Mucosa of gallbladder (tissue), 1 donor: ENCODE measurements at places on chromosomes 1 and 21.
A peak's percentile ranks its signal among the peaks of the same experiment; 100 is the strongest.

GRCh38 chr1:41135196-41135947 lies 106.7 kb downstream of the SCMH1 start:
- DNase-seq = no peak

DNA sequence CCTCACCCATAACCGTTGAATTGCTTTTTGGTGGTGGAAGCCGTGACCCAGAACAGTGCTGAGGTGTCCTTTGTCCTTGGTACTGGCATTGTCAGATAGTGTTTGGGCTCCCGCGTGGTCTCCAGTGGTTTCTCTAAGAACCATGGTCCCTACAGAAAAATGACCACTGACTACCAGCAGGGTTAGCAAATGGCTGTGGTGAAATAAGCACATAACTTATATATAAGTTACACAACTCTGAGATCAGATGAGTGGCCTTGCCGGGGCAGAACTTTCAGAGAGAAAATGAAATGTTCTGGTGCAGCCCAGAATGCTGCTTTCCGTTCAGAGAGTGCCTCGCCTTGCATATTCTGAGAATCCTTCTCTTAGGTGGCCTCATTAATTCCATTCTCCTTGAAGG lies 5.0 kb downstream of the SLC37A1 start:
- no peak for DNase-seq

GRCh38 chr1:198771563-198772153 lies 132.8 kb downstream of the PTPRC start:
- DNase-seq = no peak

DNA sequence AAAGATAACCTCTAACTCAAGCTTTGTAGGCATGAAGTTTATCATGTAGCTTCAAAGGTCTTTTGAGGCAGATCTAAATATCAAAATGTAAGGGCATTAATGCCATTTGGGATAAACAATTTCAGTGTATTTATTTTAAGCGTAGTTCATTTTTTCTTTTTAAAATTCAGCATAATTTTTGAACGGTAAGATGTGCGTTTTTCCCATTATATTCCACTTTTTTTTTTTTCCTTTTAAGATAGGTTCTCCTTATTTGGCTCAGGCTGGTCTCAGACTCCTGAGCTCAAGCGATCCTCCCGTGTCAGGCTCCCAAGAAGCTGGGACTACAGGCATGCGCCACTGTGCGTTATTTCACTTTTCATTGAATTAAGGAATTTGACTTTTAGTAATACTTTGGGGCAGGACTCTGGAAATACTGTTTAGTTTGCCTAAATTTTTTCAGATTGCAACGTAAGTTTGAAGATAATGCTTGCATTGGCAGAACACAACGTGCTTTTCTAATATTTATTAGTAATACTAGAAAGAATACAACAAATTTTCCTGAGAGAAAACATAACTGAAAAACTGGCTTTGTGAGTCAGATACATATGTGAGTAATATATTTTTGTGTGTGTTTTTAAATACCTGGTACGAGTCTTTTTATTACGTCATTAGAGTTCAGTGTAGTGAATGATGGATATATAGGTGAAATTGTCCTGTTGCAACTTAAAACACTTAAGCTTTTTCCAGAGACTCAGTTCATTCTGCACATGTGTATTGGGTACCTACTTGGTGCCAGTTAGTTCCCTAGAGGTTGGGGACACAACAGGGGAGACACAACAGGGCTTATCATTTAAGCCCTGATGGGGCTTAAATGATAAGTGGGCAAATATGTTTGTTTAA lies 2.2 kb downstream of the RALGPS2 start:
- DNase-seq = no peak

- no peak for DNase-seq
Measured at GRCh38 chr1:97108179-97108578, 386.6 kb downstream of the PTBP2 start.

DNA sequence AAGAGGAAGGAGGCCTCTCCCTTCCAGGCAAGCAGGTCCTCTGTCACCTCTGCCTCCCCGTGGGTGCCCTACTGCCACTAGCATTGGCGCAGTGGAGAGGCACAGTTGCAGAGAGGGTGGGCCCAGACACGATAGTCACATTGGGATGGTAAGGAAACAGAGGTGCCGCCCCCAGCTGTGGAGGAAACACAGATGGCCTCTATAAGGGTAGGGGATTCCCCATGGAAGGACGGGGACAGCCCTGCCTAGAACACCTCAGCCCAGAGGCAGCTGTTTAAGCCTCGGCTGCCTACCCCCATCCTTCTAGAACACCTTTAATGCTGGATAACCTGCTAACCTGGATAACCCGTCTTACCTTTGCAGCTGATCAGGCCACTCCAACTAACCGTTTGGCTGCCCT lies 65.7 kb upstream of the CNTN2 start:
- no peak for DNase-seq

DNA sequence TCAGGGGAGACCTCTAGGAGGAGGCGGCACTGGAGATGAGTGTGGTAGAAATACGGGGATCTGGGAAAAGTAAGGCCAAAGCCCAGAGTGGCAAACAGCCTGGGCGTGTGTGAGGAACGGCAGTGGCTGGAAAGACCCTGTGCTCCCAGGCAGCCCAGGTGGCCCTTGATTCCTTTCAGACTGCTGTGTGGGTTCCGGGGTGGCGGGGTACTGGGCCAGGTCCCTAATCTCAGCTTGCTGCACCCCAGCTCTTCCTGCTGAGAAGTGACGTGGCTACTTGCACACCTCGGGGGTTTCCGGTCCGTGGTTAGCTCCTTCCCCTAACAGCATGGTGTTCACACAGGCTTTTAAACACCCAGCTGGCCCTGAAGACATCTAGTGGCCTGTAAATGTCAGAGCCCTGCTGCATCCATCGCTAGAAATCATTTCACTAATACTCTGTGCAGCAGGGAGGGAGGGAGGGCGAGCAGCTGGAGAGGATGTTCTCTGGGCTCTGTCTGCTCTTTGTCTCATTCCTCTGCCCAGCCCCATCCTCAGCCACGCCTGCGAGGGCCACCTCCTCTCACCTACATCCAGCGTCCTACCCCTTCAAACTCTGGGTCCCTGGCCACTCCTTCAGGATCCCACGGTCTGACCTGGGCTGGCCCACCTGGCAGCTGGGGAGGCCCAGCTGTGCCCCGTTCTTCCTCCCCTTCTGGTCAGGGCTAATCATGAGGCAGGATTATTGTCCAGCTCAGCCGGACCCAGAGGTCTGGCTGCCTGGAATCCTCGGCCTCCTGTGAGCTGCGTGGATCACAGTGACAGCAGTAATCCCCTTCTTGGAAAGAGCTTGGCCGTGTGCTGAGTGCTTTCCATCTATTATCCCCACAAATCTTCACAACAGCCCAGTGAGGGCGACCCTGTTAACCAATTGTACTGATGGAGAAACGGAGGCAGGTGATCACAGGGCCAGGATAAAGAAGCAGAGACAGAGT lies 7.2 kb downstream of the ZDHHC18 start:
- peak; percentile 44 for DNase-seq

- no peak for DNase-seq
Measured at GRCh38 chr1:154349121-154349520, 23.8 kb downstream of the ATP8B2 start.

GRCh38 chr1:57272150-57272549 lies 151.7 kb downstream of the DAB1 start:
- no peak for DNase-seq

DNA sequence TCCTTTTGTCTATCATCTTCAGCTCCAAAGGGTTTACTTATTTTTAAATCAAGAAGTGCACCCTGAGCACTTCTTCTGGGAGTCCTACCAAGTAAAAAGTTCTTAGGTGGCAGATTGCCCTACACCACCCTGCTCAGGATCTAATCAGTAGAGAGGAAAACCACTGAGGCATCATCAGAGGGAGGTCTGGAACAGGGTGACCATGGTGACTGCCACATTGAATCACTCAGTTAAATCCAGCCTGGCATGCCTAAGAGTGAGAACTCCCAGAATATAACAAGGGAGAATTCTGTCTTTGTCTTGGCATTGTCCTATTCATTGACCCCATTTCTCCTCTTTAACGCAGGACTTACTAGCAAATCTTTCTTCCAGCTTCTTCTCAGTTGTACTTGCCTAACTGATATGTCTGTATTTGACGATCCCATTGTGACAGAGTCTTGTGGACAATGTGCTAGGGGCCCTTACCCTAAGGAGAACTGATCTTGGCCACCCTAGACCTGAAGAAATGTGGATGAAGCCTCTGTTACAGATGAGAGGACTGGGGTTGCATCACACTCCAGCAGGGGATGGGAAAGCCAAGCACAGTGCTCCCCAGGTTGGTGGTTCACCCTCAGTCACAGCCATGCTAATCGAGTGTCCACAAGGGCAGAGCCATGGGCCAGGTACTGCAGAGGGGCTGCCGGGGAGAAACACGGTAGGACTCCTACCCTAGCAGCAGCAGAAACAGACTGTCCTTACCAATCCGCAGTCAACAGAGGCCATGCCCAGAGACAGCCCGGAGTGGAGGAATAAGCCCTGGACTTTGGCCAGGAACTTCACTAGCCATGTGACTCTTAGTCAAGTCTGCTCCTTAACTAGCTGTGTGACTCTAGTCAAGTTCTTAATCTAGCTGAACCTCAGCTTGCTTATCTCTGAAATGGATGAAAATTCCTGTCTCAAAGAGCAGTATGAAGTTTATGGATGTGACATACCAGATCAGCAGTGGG lies 15.4 kb downstream of the PKP1 start:
- DNase-seq = peak; percentile 50

DNA sequence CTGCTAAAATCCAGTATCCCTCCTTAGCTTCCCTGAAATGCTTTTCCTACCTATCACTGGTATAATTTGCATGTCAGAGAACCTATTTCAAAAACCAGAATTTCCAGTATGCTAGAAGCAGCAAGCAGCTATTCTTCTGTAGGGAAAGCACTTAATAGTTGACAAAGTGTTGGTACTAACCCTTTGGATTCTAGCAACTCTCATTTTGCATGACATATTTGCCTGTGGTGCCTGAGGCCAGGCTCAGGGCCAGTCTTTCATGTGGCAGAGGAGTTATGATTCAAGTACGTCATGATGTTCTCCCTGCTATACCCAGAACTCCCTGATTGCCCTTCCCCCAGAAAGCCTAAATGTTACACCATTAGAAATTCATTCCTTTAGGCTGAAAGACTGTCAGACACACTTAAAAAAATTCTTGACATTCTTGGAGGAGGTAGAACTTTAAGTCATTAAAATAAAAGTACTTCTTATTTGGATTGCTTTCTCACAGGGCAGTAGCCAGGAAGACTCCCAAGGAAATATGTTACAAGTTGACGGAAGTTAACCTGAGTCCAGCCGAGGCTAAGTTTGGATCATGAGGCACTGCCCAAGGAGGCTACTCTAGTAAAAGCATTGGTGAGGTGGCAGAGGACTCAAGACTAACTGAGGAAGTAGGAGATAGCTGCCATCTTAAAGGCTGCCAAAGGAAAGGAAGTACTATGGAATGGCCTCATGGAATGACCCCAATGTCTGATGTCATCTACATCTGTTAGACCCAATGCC lies 298.4 kb upstream of the SPAG17 start:
- DNase-seq = no peak

DNA sequence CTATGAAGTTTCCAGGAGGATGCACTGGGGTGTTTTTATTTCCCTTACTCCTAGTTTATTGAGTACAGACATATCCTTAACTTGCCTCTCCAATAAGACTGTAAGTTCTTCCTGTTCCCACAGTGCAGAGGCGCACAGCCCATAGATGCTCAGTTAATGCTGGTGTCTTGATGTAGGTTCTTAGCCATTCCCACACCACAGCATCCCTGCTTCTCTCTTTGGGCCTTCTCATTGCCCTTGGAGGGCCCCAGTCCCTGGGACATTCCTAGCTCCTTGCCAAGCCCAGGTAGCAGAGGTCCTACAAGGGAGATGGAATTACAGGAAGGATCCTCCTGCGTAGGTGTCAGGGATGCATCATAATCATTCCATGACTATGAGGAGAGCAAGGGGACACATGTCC lies 61.6 kb upstream of the HMGB4 start:
- no peak for DNase-seq

DNA sequence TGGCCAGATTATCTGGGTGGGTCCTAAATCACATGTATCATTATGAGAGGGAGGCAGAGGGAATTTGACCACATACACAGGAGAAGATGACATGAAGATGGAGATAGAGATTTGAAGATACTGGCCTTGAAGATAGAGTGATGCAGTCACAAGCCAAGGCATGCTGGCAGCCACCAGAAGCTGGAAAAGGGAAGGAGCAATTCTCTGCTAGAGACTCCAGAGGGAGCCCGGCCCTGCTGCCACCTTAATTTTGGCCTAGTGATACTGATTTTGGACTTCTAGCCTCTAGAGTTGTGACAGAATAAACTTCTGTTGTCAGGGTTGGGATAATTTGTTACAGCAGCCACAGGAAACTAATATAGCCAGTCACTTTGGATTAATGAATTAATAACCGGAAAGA lies 2.2 kb upstream of the PRDM2 start:
- no peak for DNase-seq

DNA sequence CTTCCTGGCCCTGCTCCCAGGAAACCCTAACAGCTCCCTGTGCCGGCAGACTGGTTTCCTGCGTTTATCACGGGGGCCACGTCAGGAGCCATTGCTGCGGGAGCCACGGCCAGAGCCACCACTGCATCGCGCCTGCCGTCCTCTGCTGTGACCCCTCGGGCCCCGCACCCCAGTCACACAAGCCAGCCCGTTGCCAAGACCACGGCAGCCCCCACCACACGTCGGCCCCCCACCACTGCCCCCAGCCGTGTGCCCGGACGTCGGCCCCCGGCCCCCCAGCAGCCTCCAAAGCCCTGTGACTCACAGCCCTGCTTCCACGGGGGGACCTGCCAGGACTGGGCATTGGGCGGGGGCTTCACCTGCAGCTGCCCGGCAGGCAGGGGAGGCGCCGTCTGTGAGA lies 26.1 kb downstream of the RNF223 start:
- DNase-seq = no peak

DNA sequence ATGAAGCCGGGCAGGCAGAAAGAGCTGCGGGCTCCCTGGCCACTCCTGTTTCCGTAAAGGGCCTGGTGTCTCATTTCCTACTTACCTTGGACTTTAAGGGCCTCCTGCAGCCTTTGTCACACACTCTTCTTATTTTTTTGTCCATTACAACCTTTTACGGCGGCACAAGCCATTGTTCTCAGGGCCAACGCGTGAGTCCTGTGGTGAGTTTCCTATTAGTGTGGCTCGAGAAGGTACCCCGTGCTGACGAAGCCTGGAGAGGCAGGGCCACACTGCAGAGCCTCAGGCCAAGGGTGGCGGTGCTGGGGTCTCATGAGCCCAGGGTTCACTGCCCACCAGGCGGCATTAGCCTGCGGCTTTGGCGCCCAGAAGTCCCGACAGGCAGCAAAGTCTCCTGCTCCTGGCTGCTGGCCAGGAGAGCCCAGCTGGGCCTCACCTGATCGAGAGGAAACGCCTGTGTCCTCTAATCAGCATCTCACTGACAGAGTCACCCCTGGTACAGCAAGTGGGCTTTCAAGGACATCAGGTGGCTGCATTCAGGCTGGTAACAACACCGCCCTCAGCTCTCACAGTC lies 62.0 kb downstream of the SIK1 start:
- no peak for DNase-seq

GRCh38 chr1:100606438-100606837 lies 68.5 kb downstream of the GPR88 start:
- DNase-seq = peak; percentile 41

GRCh38 chr1:210692796-210693195 lies 364.1 kb downstream of the HHAT start:
- no peak for DNase-seq

GRCh38 chr1:24779689-24780464 lies 34.6 kb downstream of the CLIC4 start:
- no peak for DNase-seq
